ENCODE measurements at places on chromosomes 12 and 14. TPM values are rescaled to one million over a fixed set of nuclear protein-coding genes. Genes with fewer than 3 reads are reported as not detected.

GRCh38 chr14:76651410-76652055, 109.7 kb upstream of the VASH1 start:
- no peak for DNase-seq

HOXC12 gene
- not detected for total RNA-seq

SIX4 gene
- 0.10 TPM for total RNA-seq

DNA sequence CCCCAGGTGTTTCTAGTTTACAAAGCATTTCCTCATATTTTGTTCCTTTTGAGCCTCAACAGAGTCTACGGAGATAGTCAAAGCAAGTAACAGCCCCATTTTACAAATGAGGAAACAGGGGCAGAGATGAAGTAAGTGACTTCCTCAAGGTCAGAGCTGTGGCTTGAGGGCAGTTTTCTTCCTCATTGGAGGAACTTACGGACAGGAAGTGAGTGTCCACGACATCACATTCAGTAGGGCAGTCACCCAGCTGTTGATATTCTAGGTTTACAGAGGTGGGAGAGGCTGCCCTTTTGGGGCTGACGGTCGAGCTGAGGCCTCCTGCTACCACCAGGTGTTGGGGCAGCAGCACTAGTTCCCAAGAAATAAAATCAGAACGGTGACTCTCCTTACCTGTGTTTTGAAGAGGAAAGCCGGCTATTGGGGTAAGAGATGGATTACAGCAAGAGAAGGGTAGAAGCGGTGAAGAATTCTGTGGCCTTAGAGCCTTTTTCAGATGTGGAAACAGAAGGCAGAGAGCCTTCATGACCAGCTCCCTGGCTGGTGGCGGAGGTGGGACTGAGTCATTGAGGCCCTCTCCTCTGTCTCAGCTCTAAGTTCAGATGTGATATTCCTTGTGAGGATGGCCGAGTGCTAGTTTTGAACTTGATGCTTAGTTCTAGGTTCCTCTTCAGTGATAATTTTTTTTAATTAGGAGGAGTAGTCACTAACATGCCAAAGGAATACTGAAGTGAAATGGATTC, 41.7 kb downstream of the SUSD6 start:
- DNase-seq: no peak

TTC9 gene
- total RNA-seq: 0.23 TPM

All from left lobe of liver (tissue), 2 donors.